ENCODE measurements at places on chromosomes 16 and 17. TPM values are rescaled to one million over a fixed set of nuclear protein-coding genes. Genes with fewer than 3 reads are reported as not detected.

TPSB2 gene
- not detected for polyA plus RNA-seq

SHBG gene
- 2.7 TPM for polyA plus RNA-seq

- no peak for DNase-seq
Measured at GRCh38 chr17:50916708-50917417, 50.7 kb upstream of the TOB1 start.

DNA sequence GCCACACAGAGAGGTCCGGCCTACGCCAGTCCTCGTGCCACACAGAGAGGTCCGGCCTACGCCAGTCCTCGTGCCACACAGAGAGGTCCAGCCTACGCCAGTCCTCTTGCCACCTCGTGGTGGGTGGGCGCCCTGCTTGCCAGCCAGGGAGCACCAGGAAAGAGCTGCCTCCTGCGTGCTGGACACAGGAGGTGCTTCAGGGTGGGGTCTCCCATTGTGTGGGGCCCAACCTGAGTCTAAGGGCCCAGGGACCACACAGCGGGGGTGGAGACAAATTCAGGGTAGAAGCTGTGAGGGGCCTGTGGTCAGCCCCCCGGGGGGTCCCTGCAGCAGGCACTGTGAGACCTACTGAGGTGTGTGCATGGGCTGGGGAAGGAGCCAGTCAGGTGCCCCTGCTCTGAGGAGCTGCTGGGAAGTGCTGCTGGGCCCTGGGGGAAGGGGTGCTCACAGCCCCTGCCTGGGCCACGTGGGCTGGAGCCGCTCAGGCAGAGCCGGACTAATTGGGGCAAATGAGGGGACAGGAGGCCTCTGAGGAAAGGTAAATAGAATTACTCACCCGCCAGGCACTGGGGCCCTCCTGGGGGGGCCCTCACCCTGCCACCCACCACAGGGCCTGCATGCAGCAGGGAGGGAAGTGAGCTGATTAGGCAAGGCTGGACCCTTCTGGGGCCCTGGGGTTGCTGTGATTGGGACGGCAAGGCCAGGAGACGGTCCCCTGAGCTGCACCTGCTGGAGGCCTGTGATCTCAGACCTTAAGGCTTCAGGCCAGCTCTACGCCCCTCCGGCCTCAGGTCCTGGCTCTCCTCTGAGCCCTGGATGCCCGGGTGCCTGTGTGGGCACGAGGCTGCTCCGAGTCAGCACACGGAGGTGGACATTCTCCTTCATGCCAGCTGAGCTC is 11.0 kb downstream of the GCGR start:
- DNase-seq: no peak

- no peak for DNase-seq
Measured at GRCh38 chr16:8634991-8635736, 13.7 kb downstream of the METTL22 start.

DNA sequence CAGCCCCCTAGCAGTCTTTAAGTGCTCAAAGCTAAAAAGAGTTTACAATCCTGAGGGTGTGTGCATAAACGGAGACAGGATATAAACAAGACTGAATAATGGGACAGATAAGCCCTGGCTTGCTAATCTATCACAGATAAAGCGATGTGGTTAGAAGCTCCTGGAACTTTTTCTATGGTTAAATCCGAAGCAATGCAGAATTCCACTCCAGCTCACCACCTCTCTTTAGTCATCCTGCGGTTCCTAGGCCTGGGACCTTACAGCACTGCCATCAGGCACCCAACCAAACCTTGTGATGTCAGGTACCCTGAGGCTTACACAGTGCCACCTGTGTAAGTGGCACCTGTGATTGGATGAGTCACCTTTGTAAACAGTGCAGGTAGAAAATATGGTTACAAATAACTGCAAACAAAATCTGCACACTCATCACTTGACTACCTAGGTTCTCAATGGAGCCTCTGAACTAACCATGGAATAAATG is 31.5 kb upstream of the B4GALNT2 start:
- DNase-seq: no peak
